ENCODE measurements at places on chromosomes 6 and 20.

DNA sequence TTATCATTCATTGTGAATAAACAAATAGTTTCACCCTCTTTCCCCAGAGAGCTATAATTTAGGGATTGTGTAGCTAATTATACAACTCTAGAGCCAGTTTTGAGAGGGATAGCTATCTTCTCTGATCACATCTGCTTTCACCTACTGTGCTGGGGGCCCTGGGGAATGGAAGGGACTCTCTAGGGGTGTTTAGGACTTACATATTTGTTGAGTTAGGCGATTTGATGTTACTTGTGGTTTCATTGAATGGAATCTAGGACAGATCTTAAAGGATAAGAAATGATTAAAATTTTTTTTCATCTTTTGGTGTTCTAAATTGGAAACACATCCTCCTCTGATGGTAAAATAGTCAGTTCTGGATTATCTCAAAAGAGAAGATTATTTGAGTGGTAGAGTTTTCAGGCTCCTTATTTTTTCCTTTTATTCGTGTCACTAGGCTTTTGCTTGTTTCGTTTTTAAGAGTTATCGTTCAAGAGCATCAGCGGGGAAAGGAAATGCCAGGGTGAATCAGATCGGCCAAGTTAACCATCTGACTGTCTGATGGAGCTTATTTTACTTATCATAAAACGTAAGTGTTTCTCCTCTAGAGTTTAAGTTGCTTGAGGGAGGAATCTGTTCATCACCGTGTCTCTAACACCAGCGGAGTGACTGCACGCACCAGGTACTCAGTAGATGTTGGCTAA, 236.7 kb downstream of the FARS2 start:
- DNase-seq, result no peak

DNA sequence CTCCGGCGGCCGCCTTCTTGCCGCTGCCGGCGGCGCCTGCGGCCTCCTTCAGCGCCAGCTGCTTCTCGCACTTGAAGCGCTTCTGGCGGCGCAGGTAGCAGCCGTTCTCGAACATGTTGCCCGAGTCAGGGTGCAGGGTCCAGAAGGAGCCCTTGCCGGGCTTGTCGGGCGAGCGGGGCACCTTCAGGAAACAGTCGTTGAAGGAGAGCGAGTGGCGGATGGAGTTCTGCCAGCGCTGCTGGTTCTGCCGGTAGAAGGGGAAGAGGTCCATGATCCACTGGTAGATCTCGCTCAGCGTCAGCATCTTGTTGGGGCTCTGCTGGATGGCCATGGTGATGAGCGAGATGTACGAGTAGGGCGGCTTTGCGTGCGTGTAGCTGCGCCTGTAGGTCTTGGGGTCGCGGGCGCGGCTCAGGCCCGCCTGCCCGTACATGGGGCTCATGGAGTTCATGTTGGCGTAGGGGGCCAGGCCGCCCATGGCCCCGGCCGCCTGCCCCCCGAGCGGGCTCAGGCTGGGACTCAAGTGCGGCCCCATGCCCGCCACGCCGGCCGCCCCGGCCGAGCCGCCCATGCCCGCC, 1.9 kb downstream of the FOXA2 start:
- DNase-seq, result no peak

- DNase-seq, result no peak
Measured at GRCh38 chr20:1294497-1294896, 28.4 kb downstream of the SNPH start.

DNA sequence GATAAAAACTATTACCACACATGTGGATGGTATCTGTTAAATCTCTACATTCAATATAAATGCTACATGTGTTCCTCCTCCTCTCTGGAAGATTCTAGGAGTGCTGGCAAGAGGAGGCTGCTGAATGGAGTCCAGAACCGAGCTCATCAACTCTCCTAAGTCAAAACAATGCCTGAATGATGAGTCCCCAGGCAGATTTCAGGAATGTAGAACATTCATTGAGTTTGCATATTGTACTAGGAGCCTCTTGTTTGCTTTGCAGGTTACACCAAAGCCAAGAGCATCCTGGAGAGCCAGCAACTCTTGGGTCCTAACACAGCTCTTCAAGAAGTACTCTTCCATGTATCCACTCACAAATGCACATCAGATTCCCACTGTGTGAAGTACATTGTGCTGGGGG, 117.6 kb upstream of the UST start:
- no peak for DNase-seq

- DNase-seq, result peak; percentile 88
Measured at GRCh38 chr6:159098636-159099106, 53.9 kb upstream of the TAGAP start.

GRCh38 chr6:20931093-20931492, 396.8 kb downstream of the CDKAL1 start:
- DNase-seq, result no peak

DNA sequence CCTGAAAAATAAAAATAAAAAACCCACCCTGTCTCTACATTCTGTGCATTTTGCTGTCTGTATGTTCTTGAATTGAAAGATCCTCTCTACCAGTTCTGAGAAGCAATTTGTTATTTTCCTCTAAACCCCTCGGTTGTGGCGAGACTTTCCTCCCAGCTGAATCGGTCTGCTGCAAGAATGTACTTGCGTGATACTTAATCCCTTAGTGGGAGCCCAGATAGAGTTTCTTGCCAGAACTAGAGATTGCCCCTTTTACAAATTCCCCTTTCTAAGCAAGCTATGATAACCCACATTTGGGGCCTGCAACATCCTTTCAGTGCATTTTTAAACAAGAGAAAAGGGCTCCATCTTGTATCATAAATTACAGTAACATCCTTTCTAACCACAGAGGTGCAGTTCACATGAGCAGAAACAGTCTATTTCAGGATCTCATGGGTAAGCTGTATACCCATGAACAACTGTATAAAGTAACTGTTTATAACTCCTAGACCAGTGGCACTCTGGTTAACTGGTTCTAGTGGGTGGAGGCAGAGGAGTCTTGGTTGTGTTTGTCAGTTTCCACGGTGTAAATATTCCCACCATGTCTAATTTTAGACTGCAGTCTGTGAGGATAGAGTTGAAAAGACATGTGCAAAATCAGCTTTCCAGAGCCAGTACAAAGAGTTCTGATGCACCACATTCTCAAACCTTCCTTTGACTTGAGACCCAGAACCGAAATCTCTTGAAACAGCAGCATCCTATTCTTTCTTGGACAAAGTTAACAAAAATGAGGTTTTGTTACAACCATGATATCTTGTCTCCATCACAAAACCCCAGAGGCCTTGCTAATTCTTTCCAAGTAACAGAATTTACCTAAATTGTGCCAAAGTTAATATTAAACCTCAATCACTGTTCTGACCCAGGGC, 113.1 kb upstream of the ZNF217 start:
- peak; percentile 48 for DNase-seq

GRCh38 chr6:135506270-135506997, 8.9 kb upstream of the AHI1 start:
- peak; percentile 62 for DNase-seq

DNA sequence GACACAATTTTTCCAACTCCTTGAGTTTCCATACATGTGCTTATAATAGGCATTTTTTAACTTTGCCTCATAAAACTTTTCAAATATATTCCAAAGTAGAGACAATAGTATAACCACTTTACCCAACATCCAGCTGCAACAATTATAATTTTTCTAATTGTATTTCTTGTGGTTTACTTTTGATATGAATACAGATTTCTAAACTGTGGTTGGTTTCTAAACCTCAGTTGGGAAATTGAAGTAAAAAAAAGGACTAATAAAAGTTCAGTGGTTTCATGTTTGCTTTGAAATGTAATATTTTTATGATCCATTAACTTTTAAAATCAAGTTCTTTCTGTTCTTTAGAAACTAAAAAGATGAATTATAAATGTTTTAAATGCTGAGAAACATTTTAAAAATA, 40.0 kb downstream of the FRK start:
- no peak for DNase-seq

DNA sequence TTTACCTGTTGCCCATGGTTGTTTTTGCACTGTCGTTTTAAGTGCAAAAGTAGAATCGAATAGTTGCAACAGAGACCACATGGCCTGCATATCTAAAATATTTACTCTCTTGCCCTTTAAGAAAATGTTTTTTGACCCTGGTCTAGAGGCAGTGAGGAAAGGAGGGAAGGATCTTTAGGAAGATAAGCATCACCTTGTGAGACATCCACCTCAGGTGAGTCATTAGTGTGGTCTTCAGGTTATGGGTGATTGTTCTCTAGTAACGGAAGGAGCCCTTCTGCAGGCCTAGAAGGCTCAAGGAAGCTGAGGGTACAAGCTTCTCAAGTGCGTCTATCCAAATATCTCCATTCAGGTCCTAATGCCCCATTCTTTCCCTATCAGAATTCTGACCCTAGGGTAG, 6.6 kb upstream of the RAB44 start:
- DNase-seq, result peak; percentile 38

GRCh38 chr6:27138837-27139755, 108.4 kb upstream of the PRSS16 start:
- peak; percentile 75 for DNase-seq

DNA sequence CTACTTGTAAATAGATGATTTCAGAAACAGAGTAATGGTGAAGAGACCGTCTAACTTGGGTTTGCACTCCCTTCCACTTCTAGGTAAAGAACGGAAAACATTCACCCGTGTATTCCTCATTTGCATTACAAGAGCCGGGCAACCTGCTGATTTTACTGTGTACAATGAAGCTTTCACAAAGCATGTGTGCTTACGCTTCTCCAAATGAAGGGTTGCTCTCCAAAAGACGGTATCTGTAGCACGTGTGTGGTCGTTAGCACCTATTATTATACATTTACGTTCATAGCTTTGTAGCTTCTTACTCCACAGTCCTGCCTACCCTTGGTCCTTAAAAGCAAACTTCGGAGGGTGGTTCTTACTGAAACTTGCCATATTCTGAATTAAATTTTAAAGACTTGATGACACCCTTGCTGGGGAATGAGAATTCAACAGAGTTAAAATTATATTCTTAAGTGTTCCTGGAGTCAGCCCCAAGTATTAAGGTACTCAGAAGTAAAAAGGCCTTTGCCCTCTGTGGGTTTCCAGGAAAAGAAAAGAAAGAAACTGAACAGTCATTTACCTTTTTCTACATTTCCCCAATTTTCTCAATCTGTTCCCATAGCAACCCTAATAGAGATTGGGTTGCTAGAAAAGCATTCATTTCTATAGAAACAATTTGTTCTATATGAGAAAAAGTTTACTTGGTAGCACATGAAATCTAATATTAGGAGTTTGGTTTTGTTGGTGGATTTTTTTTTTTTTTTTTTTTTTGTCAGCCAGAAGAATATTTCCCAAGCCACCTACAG, 61.9 kb upstream of the KCNG1 start:
- no peak for DNase-seq

GRCh38 chr6:66210964-66211363, 503.9 kb upstream of the EYS start:
- DNase-seq, result peak; percentile 13

GRCh38 chr20:24132246-24132645, 143.7 kb upstream of the GGTLC1 start:
- DNase-seq, result no peak

- no peak for DNase-seq
Measured at GRCh38 chr6:95366414-95366813, 210.9 kb upstream of the MANEA start.

GRCh38 chr6:79232696-79233462, 1.6 kb downstream of the HMGN3 start:
- no peak for DNase-seq

GRCh38 chr6:43367245-43367984, 2.0 kb downstream of the ZNF318 start:
- no peak for DNase-seq

- DNase-seq, result no peak
Measured at GRCh38 chr20:56909918-56910714, 281.0 kb downstream of the TFAP2C start.

DNA sequence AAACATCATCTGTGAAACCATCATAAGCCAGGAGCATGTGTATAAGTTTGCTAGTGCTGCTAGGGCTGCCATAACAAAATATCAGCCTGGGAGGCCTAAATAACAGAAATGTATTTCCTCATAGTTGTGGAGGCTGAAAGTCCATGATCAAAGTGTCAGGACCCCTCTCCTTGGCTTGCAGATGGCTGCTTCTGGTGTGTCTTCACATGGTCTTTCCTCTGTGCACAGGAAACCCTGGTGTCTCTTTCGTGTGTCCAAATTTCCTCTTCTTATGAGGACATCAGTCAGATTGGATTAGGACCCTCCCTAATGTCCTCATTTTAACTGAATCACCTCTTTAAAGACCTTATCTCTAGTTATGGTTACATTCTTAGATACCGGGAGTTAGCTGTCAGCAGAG, 6.2 kb upstream of the CITED2 start:
- DNase-seq, result no peak

GRCh38 chr6:160085713-160086505, 35.7 kb upstream of the SLC22A1 start:
- DNase-seq, result no peak

- no peak for DNase-seq
Measured at GRCh38 chr20:47396762-47397476, 40.4 kb upstream of the ZMYND8 start.

DNA sequence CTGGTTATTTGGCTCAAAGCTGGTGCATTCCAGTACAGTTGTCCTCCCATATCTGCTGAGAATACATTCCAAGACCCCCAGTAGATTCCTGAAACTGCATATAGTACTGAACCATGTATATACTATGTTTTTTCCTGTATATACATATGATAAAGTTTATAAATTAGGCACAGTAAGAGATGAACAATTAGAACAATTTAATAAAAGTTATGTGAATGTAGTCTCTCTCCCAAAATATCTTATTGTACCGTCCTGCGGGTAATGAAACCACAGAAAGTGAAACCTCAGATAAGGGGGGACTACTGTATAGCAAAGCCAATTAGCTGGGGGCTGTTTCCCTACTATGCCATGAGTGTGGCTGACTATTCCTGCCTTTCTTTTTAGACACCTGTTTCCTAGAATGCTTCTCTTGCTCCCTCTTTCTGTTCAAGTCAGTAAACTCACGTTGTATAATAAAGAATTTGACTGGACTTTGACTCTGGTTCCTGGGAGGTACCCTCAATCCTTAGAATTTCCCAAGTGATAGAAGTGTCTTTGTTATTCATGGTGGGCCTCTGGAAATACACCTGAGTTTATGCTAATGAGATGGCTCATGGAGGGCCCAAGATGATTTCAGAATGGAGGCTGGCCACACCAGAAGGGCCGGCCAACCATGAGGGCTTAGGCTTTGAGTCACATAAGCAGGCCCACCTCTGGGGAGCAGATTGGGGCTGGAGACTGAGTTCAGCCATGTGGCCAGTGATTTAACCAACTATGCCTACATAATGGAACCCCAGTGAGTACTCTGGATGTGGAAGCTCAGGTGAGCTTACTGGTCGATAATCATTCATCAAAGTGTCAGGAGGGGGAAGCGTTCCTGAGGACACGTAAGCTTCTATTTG, 689 bp upstream of the BLOC1S5 start:
- DNase-seq, result no peak

DNA sequence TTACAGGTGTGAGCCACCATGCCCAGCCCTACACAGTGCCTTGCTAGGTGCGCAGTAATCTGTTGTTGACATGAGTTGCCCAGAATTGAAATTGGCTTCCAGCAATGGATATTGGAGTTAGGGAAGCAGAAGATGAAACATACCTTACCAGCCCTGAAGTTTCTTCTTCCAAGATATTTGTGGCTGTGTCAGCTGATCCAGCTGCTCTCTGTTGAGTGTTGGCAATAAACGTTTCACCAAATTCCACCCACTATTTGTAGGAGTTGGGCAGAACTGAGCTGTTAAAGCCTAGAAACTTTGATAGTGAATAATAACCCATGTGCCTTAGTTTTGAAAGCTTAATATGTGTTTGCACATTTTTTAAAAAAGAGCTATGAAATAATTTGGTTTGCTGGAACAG, 218.2 kb upstream of the SNX9 start:
- no peak for DNase-seq

- no peak for DNase-seq
Measured at GRCh38 chr6:39310542-39310941, 3.7 kb downstream of the KCNK17 start.

GRCh38 chr20:50304923-50305635, 114.4 kb downstream of the CEBPB start:
- DNase-seq, result no peak
